ENCODE measurements at places on chromosomes 5 and 9. TPM values are rescaled to one million over a fixed set of nuclear protein-coding genes. Genes with fewer than 3 reads are reported as not detected.

- DNase-seq: no peak
These were observed 222.7 kb upstream of the PRR16 start for GRCh38 chr5:120241400-120241799.

DNA sequence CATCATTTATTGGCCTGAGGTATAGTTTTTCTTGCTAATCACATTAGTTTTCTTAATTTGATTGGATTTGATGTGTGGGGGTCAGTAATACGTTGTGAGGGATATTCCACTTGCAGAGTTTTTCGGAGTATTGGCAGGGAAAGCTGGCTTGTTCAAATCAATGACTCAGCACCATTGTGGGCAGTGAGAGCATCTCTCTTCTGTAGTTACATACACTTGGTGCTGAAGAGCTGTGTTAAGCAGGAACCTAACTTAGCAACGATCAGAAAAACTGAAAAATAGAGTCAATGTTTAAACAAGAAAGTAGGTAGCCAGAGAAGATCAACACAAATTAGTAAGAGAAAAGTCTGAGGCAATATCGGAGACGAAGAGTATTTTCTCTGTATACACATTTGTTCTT lies 344.6 kb upstream of the EDIL3 start:
- DNase-seq: no peak

DNA sequence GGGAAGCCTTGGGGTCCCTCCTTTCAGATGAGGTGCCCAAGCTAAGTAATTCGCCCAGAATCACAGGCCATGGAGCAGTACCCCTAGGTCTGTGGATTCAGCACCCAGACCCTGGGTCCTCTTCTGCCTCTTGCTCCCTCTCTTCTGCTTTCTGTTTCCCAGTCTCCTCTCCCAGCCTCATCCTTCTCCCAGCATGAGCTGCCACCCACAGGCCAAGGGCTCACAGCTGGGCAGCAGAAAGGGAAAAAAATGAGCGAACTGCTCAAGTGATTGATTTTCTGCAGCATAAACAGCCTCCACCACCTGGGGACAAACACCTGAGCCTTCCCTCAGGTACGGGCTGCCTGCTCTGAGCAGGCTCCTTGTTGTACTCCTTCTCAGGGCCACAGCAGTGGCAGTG lies 113.9 kb upstream of the SAP30L start:
- DNase-seq: no peak

The AGGF1 gene
- 17.3 TPM for polyA plus RNA-seq

The PCDHA13 gene
- 0.27 TPM for polyA plus RNA-seq

DNA sequence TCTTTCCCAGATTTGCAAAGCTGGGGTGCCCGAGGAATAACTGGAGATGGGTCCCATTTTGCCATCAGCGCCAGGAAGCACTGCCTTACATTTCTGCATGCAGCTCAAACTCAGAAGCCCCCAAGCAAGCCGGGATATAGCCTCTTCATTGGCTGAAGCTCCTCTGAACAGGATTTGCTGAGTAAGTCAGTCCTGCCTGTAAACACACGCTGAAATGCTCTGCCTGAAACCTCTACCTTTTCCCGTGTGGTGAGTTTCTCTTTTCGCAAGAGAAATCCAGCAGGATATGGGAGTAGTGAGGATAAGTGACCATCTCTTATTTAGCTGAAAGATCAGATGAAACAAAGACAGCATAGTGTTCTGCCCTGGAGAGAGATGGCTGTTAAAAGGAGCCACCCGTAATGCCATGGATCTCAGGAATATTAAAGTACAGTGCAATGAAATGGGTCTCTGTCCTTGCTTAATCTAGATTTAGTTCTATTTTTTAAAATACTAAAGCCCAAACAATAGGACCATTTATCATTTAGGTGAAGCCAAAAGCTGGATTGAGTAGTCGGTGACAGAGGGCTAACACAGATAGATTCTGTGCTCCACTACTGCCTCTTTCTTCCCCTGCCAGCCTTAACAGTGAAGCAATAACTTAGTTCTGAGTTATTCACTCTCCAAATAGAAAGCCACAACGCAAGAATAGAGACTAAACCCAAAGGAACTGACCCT lies 177.5 kb upstream of the PPP2R2B start:
- no peak for DNase-seq

The TPRN gene
- polyA plus RNA-seq: 104 TPM

DNA sequence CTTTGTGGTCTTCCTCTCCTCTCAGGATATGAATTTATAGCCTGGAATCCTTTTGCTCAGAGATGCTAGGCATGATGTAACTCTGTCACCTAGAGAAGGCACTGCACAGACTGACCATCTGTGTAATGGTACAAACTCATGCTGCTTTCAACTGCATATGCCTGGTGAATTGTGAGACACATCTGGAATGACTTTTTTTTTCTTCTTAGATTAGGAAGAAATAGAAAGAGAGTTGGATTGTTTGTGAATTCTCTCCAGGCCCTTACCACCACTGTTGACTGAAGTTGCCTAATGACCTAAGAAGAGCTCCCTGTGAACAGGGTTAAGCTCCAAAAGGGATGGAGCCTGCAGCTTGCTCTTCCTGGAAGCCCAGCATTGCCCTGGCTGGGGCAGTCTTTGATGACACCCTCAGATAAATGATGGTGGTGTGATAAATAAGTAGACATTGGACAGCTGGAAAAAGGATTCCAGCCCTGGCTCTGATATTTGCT lies 47.8 kb upstream of the TRIM32 start:
- DNase-seq: no peak

The ALDH1A1 gene
- polyA plus RNA-seq: 201 TPM

The PCDHB12 gene
- polyA plus RNA-seq: 0.86 TPM

DNA sequence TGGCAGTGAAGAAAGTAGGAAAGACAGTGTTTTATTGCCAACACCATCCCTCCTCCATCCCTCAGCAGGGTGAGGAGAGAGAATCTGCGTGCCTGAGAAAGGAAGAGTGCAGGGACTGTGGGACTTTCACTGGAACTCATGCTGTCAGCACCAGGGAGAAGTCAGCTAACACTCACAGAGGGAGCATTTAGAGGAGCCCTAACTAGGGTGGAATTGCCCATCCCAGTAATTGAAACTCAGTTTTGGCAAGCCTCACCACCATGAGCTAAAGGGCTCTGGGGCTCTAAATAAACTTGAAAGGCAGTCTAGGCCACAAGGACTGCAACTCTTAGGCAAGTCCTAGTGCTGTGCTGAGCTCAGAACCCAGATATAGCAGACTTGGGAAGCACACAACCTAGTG lies 622.3 kb downstream of the SEMA5A start:
- DNase-seq: no peak

DNA sequence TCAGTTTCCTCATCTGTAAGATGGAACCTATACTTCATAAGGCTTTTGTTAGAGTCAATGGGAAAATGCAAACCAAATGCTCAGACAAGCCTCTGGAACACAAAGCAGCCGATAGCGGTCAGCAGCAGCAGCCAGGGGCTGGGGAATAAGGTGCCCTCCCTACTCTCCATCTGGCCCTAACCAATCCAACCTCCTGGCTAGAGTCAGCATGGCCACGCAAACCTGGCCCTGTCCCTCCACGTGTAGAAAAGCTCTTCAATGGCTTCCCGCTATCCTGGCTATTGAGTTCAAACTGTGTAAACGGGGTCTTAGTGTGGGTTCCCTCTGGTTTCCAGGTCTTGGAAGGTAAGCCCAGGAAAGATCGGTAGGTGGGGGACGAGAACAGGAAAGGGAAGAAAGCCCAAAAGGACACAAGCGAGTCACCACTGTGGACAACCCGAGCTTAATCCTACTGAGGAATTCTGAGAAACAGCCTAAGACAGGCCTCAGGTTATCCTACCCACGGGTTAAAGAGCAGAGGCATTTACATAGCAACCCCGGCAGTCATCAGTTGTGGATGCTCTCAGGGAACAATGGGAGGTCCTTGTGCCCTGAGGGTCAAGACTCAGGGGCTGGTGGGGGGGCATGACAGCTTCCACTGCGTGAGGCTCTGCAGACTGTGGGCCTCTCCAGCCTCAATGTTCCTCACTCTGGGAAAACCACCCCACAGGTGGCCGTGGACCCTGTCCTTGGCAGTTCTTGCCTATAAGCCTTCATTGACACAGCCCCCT lies 30.9 kb downstream of the FABP6 start:
- DNase-seq: peak; percentile 33

The OTP gene
- polyA plus RNA-seq: not detected

- DNase-seq: no peak
These were observed 1070.2 kb upstream of the DMAC1 start for GRCh38 chr9:8869812-8870211.

DNA sequence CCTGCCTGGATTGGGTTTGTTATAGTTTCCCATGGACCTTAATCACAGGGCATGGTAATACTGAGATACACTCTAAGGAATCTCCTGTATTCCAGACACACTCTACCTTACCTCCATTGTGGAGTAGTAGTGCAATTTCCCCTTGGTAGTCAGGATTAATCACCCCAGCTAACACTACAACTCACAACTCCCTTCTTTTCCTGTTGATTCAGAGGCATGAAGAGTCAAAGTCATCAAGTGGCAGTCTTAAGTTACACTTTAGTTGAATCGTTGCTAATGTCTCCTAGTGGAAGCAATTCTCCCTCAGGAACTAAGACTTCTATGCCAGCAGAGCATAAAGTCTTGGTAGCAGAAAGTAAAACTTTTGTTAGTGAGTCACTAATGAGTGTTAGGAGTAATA lies 122.7 kb upstream of the APC start:
- DNase-seq: no peak

DNA sequence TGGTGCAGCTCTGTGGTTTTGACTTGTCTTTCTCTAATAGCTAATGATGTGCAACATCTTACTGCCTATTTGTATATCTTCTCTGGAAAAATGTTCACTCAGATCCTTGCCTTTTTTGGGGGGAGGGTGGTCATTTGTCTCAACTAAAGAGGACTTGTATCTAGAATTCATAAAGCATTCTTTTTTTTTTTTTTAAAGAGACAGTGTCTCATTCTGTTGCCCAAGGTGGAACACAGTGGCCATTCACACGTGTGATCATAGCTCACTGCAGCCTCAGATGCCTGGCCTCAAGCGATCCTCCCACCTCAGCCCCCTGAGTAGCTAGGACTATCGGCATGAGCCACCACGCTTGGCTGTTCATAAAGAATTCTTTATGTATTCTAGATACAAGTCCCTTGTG lies 33.2 kb downstream of the HABP4 start:
- DNase-seq: no peak

The PCDHB3 gene
- 1.5 TPM for polyA plus RNA-seq

DNA sequence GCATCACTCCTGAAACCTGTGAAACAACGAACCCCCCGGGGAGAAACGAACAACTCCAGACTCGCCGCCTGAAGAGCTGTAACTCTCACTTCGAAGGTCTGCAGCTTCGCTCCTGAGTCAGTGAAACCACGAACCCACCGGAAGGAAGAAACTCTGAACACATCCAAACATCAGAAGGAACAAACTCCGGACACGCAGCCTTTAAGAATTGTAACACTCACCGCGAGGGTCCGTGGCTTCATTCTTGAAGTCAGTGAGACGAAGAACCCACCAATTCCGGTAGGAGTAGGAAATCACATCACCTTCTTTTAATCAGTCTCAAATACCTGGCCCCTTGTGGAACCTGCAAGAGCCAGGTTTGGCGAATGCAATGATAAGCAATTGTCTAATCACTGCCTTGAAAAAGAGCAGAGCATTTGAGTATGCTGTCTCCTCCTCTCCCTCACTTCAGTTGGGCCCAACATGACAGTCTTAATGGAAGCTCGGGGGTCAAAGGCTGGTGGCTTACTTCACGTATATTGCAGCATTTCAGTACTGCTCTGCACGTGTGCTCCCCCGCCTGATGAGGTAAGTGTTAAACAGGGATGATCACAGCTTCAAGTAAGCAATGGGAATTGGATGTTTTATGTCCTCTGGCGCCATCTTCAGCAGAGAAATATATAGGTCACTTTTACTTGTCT lies 473 bp downstream of the IRGM start:
- DNase-seq: peak; percentile 88

GRCh38 chr9:115999498-115999897 lies 154.1 kb upstream of the PAPPA start:
- DNase-seq: no peak

DNA sequence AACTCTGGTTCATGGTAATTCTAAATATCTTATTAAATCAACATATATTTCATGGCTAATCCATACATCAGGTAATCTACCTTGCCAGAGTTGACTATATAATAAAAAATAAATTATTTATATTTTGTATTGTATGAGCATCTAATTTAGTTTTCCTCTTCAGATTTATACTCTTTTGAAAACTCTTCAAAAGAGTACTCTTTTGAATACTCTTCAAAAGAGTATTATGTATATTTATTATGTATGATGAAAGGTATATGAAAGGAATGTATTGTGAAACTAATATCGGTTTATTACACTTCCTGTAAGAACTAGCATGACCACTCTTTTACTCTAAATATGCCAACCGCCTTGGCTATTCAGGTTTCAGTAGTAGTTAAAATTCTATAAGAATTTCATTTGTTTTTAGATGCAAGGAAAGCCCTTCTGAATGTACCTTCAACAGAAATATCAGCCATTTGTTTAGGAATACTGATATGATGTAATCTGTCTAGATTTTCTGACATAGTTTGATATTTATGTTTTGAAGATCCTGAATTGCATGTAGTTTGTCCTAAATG lies 178.7 kb downstream of the WDR70 start:
- DNase-seq: no peak

The GPR151 gene
- polyA plus RNA-seq: not detected

DNA sequence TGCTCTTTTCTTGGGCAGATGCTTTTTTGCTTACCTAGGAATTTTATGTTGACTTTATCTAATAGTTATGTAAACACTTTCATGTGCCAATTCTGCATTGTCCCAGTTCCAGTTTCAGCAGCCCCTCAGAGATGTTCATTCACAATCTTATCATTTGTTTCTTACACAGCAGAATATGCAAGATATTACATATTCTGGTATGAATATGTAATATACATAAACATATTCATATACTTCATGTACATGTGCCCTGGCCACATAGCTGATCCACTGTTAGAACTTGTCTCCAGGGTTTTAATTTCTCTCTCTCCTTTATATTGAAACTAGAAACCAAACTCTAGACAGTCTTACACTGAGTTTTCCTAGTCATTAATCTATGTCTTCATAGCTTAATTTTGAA lies 90.2 kb upstream of the PARP8 start:
- DNase-seq: no peak

DNA sequence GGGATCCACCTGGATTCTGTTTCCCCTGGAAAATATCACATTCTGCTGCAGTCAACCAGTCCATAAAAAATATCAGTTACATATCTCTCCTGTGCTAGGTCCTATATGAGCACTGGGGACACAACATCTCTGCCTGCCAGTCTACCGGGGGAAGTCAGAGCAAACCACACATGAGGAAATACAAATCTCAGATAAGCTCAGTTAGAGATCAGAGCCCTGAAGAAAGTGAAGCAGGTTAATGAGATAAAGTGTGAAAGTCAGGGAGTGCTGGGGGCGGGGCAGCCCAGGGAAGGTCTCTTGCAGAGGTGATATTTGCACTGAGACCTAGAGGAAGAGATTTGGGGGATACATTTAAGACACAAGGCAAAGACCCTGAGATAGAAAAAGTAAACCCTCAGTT lies 67.8 kb upstream of the SLC1A1 start:
- peak; percentile 8 for DNase-seq

The KIF4B gene
- polyA plus RNA-seq: 0.05 TPM

The NIPAL4 gene
- polyA plus RNA-seq: 1.0 TPM

- DNase-seq: peak; percentile 90
These were observed 4.5 kb downstream of the RNF208 start for GRCh38 chr9:137217276-137218211.

Data from hepatocyte (in vitro differentiated cells).